ENCODE measurements at places on chromosomes 3 and 15.

DNA sequence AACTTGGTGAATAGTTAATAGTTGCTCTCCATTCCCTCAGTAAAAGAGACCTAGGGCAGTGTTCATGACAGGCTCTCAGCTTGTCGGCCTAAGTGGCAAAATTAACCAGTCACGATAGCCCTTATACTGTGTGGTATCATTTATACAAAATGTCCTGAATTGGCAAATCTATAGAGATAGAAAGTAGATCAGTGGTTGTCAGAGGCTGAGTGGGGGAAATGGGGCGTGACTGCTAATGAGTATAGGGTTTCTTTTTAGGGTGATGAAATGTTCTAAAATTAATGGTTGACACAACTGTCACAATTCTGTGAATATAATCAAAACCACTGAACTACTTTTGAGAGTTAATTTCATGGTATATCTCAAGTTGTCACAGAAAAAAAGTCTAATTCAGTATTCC, 20.9 kb downstream of the ARIH1 start:
- DNase-seq = no peak

- DNase-seq = no peak
Observed at GRCh38 chr3:24628523-24629258, 134.0 kb upstream of the THRB start.

- DNase-seq = no peak
Observed at GRCh38 chr3:50130436-50130835, 24.7 kb upstream of the SEMA3F start.

- DNase-seq = no peak
Observed at GRCh38 chr15:73654659-73655058, 21.5 kb upstream of the NPTN start.

DNA sequence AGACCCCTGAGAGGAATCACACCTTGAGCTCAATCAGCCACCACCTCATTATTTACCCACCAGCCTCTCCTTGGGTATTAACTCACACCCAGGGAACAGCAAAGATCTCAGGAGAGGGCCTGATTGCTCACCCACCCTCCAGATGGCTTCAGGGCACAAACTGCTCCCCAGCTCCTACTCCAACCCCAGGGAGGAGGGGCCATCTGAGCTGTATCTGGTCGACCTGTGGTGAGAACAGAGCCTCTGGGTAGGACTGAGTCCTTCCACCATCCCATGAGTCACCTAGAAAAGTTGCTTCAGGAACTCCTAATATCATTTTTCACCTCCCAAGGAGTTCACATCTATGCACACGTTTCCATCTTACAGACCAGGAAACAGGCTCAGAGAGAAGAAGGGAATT, 44.8 kb upstream of the HES1 start:
- DNase-seq = peak; percentile 95

DNA sequence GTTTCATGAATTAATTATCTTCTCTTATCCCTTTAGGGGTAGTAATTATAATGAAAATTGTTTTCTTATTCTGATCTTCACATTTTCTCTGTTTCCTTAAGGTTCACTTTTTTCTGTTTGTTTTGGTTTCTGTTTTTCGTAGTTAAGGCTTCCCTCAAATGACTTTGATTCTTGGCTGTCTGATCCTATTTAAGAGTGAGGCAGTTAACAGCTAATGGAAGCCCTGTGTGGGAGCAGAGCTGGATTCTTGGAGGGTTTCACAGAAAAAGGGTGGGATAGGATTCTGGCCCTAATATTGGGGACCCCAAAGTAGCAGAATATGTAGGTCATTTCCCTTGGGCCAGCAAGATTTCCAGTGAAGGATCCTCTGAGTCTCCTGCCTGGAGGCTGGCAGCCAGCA, 6.8 kb upstream of the AMOTL2 start:
- no peak for DNase-seq

GRCh38 chr3:195758721-195759353, 38.1 kb downstream of the MUC20 start:
- no peak for DNase-seq

GRCh38 chr15:37099319-37100108, 835 bp downstream of the MEIS2 start:
- peak; percentile 41 for DNase-seq

DNA sequence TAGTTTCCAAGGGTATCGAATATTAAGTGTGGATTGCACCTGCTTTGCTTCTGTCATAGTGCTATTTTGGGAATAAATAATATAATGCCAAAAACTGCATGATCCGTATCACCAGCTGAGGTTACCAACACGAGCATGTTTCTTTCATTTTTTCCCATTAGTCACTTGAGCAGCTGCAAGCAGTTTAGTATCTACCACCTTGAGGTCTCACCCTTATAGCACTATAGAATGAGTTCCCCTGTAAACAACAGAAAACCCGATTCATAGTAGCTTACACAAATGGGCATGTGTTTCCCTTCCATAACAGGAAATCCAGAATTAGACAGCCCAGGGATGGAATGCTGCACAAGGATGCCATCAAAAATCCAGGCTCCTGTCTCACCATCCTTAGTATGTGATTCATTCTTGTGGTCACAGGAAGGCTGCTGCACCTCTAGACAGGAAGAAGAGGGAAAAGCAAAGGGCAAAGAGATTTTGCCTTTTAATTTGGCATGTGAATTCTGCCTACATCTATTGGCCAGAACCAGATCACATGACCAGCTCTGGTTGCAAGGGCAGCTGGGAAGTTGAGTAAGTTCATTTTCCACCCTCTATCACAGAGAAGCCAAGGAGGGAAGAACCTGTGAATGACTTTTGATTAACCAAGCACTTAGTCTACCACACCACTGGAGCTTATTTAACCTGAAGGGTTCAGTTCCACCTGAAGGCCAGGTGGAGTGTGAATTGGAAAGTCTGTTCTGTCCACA, 91.3 kb upstream of the SLC25A36 start:
- DNase-seq = peak; percentile 90

DNA sequence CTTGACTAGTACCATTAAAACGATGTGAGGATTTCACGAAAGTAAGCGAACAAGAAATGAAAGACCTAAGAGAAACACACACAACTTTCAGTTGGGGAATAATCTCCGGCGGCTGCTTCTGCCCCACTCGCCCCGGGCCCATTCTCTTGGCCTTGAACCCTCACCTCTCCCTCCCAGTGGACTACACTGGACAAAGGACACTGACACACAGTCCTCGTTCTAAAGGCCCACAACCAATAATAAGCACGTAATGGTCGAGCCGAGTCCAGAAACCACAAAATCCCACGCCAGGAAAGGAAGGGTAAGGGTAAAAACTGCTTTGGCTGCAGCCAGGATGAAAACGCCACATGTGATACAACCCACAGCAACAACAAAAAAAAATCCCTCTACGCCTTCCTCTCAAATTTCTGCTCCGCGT, 469 bp downstream of the ZNF770 start:
- no peak for DNase-seq

DNA sequence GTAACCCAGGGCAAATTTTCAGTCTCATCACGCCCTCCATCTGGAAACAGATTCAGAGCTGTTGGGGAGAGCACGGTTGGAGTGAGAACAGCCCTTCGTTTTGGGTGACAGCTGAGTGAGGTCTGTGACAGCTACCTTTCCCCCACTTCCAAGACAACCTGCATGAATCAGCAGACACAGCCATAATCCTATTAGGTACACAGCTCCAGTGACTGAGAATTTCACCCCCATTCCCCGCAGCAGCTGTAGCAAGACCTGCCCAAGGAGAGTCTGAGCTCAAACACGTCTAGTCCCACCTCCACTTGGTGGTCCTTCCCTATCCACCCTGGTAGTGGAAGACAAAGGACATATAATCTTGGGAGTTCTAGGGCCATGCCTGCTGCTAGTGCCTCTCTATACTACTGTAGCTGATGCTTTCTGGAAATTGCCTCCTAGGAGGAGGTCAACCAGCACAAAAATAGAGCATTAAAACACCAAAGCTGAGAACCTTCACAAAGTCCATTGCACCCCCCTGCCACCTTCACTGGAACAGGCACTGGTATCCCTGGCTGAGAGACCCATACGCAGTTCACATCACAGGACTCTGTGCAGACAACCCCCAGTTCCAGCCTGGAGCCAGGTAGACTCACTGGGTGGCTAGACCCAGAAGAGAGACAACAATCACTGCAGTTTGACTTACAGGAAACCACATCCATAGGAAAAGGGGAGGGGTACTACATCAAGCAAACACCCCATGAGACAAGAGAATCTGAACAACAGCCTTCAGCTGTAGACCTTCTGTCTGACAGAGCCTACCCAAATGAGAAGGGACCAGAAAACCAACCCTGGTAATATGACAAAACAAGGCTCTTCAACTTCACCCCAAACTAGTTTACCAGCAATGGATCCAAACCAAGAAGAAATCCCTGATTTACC, 448.6 kb upstream of the CBLB start:
- DNase-seq = no peak

DNA sequence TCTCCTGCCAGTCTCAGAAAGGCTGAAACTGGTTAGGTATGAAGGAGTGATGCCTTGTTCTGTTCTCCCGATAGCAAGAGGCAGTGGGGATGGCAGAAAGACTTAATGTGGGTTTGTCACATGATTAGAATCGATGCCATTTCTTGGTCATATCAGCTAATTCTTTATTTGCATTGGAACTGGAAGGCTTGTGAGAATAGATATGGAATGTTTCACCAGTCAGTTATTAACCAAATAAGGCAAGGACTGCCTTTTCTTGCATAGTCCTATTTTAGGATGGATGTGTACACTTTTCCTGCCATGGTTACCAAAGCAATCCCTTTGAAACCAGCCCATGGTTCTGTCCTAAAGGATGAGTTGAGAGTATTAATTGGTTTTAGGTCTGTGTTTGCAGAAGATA, 33.7 kb downstream of the FILIP1L start:
- peak; percentile 35 for DNase-seq

GRCh38 chr15:42035435-42035761, 14.6 kb upstream of the PLA2G4E start:
- DNase-seq = peak; percentile 87

- DNase-seq = no peak
Observed at GRCh38 chr15:99341786-99342185, 90.5 kb downstream of the LRRC28 start.

GRCh38 chr15:49199666-49200065, 29.6 kb downstream of the GALK2 start:
- no peak for DNase-seq

DNA sequence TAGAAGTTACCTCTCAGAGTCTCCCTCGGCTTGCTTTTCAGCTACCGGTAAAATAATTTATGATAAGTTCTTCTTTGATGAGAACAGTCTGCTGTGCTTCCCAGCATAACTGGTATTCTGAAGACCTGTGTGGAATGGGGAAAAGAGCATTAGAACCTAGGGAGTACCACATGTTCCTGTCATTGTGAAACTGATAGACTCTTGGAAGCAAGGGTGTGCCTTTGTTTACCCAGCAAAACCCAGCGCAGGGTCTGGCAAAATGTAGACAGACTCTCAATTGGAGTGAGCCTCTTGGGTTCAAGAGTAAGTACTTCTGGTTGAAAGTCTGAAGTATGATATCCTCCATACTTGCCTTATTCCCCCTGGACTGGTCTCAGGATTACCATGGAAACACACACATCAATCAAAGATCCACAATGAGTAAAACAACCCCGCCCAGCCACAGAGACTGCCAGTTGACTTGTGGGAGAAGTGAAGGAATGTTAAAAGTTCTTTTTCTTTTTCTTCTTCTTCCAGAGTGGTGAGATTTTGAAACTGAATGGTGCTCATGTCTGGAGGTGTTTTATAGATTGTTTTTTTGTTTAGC, 652.4 kb upstream of the NAALADL2 start:
- no peak for DNase-seq

DNA sequence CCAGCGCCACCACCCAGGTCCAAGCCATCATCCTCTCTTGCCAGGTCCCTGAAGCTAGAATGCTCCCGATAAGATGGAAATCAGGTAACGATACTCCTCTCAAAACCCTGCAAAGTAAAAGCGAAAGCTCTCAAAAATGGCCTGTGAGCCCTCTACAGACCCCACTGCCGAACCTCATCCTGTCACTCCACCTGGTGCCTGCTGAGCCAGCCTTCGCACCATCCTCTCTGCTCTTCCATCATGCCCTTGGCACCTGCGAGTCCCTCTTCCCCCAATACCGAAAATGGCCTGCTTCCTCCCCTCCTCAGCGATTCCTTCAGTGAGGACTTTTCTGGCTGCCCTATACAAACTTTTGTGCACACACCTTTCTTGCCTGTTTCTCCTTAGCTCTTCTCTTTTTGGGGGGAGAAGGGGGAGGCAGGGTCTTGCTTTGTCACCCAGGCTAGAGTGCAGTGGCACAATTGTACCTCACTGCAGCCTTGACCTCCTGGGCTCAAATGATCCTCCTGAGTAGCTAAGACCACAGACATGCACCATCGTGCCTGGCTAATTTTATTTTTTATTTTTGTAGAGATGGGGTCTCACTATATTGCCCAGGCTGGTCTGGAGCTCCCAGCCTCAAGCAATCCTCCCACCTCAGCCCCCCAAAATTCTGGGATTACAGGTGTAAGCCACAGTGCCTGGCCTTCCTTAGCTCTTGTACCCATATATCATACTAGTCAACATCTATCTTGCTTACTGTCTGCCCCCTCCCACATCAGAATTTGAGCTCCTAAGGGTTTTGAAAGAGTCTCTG, 3.0 kb downstream of the IDH2 start:
- no peak for DNase-seq

DNA sequence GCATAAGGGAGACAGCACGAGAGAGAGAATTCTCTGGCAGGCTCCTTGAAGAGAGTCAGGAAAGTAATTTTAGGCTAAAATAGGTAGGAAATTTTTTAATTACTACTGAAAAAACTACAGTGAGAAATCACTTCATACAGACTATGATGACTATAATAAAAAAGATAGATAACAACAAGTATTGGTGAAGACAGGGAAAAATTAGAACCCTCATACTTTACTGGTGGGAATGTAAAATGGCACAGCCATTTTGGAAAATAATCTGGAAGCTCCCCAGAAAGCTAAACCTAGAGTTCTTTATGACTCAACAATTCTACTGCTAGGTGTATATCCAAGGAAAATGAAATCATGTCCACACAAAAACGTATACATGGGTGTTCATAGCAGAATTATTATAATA, 2.1 kb upstream of the HDC start:
- DNase-seq = no peak

- DNase-seq = peak; percentile 48
Observed at GRCh38 chr3:39106281-39106811, 1.1 kb downstream of the GORASP1 start.

- no peak for DNase-seq
Observed at GRCh38 chr3:108380128-108380795, 83.9 kb downstream of the HHLA2 start.

GRCh38 chr3:9244495-9245183, 4.8 kb downstream of the SRGAP3 start:
- no peak for DNase-seq
